Activated naive CD8-positive, alpha-beta T cell treated with anti-CD3 and anti-CD28 coated beads for 36 hours (primary cell): ENCODE measurements at places on chromosomes 6 and 20.

GRCh38 chr6:130982941-130983456 is 80.0 kb downstream of the EPB41L2 start:
- DNase-seq, result no peak

DNA sequence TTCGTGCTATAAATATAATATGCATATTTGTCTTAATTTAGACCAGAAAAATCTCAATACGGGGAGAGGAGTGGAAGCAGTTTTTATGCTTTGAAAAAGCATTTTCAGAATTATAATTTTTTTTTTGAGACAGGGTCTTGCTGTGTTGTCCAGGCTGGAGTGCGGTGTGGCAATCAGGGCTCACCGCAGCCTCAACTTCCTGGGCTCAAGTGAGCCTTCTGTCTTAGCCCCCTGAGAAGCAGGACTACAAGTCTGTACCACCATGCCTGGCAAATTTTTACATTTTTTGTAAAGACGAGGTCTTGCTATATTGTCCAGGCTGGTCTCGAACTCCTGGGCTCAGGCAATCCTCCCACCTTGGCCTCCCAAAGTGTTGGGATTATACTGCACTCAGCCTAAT is 197.2 kb downstream of the FOXC1 start:
- no peak for DNase-seq

- DNase-seq, result no peak
Observed at GRCh38 chr6:43808412-43808811, 38.4 kb downstream of the VEGFA start.

DNA sequence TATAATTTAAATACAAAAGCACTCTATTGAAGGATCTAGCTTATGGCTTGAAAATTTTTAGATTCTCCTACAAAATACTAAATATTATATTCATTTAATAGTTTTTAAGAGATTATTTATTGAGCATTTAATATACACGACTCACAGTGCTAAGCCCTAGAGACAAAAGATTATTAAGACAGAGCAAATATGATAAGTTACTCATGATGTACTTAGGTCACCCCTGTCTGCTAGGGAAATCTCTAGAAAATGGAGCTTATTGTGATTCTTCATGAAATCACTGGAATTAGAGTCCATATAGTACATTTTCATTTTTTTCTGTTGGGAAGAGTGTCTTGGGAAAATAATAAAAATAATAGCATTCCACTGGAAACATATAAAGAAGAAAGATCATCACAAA is 37.8 kb downstream of the BEND6 start:
- DNase-seq, result no peak
